ENCODE measurements at places on chromosomes 7 and 10.
A peak's percentile ranks its signal among the peaks of the same experiment; 100 is the strongest.

- no peak for DNase-seq
These were observed 112.7 kb downstream of the REEP3 start for GRCh38 chr10:63633677-63634487.

- DNase-seq: no peak
These were observed 764.3 kb downstream of the TYW1 start for GRCh38 chr7:67760971-67761370.

DNA sequence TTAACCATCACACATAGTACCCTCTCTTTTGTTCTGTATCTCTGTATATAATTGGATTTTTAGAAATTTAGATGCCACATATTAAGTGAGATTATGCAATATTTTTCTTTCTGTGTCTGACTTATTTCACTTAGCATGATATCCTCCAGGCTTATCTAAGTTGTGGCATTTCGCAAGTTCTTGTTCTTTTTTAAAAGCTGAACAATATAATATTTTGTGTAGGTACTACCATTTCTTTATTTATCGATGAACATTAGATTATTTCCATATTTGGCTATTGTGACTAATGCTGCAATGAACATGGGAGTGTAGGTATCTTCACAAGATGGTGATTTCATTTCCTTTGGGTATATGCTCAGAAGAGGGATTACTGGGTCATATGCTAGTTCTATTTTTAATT, 295.0 kb downstream of the SUGCT start:
- DNase-seq: no peak

GRCh38 chr10:69679736-69680135, 49.7 kb downstream of the FAM241B start:
- DNase-seq: no peak

- no peak for DNase-seq
These were observed 48.4 kb upstream of the CUL1 start for GRCh38 chr7:148650232-148650858.

DNA sequence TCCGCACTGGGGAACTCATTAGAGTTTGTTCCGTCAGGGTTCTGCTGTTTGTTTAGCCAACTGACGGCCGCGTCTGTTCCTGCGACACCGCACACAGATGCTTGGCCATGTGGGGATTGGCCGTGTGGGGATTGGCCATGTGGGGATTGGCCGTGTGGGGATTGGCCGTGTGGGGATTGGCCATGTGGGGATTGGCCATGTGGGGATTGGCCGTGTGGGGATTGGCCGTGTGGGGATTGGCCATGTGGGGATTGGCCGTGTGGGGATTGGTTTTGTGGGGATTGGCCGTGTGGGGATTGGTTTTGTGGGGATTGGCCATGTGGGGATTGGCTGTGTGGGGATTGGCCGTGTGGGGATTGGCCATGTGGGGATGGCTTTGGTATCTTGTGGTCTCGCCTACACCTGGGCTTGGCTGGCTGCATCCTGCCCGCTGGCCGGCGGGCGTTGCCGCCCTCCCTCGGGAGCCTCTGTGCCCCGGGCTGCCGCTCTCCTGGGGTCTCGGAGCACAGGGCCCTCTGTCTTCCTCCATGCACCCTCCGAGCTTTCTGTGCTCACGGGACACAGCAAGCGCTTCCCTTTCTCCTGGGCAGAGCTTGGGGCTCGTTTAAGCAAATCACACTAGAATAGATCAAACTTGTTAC, 62.5 kb downstream of the NKX6-2 start:
- no peak for DNase-seq

- no peak for DNase-seq
These were observed 69.8 kb downstream of the DOCK4 start for GRCh38 chr7:112136271-112137008.

- DNase-seq: no peak
These were observed 497.6 kb upstream of the LRRN3 start for GRCh38 chr7:110593355-110593754.

DNA sequence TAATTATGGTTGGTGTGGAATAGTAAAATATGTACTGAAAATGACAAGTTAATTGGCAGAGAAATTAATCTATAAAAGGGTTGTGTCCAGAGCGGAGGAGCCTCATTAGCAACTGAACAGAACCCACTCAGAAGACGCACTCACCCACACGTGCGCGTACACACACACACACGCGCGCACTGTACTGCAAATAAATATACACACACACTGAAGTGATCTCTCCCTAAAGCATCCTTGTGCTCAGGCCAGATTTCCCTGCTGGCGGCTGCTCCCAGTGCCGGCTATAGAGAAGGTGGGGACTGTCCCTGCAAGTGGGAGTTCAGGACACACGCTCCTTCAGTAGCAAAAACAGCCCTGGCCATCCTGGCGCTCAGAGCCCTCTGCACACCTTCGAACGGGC, 85.2 kb downstream of the CHST15 start:
- DNase-seq: no peak

DNA sequence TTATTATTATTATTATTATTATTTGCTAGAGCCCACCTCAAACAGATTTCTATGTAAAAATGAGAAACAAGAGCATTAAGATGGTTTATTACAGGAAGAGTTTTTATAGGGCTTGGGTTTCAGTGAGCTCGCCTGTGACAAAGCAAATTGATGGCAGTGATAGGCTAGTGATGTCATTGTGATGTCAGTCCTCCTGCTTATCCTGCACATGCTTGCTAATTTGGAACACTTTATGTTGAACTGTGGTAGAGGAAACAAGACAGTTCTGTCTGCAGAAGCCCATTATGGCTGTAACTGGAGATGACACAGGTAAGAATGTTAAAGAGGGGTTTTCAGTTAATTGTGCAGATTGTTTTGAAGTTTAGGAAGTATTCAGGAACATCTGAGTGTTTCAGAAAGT, 68.3 kb downstream of the CREM start:
- peak; percentile 16 for DNase-seq

GRCh38 chr7:50145801-50146338, 52.8 kb upstream of the ZPBP start:
- no peak for DNase-seq

DNA sequence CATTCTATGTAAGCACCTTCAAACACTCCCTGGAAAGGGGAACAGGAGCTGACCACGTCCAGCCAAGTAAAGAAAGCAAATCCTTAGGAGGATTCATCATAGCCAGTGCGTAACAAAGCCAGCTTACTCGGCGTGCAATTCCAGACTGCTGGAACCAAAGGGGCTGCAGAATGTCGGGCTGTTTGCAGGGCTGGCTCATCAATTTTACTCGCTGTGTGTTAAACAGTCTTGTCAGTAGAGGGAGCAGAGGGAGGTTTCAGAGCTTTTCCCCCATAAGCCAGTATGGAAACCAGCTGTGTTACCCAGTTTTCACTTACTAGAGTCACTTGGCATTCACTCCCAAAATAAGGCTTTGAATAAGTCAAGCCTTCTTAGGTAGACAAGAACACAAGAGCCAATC, 127.1 kb downstream of the KMT2E start:
- no peak for DNase-seq

DNA sequence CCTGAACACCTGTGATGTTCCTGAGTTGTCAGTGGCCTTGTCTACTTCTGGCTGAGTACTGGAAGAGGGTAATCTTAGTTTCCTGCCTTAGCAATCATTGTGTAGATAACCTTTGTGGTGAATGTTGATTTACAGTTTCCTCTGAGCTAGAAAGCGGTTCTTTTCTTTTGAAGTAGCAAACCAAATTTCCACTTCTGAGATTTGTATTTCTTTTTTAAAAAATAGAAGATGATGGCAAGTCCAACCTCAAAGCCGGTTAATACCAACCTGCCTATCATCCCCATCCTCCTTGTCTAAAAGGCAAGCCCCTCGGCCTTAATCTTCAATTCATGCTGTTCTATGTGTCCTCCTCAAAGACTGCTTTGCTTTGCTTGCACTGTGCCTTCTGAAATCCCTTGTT, 12.5 kb upstream of the PALS2 start:
- DNase-seq: no peak

DNA sequence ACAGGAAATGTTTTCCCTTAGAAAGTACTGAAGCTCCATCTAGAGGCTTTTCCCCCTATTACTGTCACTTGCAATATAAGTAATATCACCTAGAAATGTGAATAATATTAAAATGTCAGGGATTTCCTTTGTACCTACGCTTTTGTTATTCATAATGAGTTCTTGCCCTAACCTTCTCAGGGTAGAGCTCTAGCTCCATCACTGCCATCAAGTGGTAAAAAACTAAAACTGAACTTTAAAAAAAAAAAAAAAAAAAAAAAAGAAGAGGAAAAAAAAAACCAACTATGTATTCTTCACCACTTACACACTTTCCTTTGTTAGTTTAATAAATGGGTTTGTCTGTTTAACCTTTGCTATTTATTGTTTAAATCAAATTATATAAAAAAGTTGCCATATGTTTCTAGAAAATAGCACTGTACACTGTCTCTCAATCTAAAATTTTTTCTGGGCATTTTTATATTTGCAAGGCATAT, 49.9 kb downstream of the DNAJC1 start:
- DNase-seq: no peak

- DNase-seq: no peak
These were observed 99.4 kb downstream of the RNF216 start for GRCh38 chr7:5681979-5682546.

DNA sequence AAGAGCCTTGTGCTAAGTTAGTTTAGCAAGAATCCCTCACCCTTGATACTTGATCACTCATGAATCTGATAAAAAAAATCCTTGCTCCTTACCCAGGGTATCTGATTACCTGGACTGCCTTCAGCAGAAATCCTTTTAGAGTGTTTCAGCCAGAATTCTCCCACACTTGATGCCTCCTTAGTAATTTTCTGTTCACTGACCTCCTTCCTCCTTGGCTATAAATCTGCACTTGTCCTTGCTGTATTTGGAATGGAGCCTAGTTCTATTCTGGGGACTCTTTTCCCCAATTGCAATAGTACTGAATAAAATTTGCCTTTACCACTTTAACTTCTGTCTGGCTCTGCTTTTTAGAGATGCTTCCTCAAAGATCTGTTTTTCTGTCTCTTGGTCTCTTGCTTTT, 84.9 kb downstream of the RPS24 start:
- DNase-seq: no peak

- DNase-seq: no peak
These were observed 313.4 kb downstream of the CXCL12 start for GRCh38 chr10:44071479-44071878.

DNA sequence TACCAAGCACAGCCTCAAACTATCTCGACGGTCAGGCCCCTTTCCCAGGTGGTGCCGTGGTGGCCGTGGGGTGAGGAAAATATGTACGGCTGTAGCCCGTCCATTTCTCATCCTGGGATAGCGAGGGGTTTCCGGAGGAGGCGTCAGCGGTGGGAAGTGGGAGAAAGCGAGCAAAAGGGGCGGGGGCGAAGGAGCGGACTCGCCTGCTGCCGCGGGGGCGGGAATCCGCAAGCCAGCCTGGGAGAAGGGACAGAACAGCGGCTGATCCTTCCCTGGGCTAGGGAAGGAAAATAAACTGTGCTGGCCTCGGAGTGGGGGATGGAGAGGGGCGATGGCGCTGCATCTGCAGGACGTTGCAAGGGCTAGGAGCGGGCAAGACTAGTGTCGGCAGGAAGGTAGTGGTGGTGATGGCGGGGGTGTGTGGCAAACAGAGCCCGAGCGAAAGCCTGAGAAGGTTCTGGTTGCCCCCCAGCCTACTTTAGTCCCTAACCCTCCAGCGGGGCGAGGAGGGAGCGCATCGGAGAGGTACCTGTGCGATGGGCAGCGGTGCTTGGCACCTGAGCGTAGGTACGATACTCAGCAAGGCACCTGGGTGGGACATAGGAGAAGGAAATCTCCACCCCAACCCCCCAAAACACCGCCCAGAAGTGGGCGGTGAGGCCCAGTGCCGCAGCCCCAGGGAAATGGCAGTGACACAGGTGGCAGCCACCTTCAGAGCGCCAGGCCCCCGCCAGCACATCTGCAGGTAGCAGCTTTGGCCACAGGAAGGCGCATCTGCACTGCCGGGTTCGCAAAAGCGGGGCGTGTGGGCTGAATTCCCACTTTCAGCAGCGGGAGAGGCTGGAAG, 49.9 kb upstream of the STEAP1B start:
- DNase-seq: no peak

DNA sequence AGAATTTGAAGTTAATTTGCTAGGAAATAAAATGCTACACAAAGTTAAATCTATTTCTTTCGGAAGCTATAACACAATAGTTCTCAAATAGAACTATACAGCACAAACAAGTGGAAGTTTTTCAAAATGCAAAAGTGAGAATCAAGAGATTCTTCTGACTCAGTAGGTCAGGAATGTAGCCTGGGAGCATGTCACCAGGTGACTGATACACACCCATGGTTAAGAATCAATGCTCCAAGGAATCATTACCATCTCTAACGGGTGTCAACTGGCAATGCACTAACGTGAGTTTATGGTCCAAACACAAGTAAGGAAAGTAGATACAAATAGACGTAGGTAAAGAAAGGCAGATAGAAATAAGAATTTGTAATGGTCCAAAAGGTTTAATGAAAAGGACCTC, 170.5 kb downstream of the SRPK2 start:
- DNase-seq: no peak

- DNase-seq: peak; percentile 94
These were observed at the start of gene ZNF12 for GRCh38 chr7:6706666-6707407. Gene ZNF12 (minus strand): TSS chr7:6706947. CDS start chr7:6705173, 1,774 bp downstream.

DNA sequence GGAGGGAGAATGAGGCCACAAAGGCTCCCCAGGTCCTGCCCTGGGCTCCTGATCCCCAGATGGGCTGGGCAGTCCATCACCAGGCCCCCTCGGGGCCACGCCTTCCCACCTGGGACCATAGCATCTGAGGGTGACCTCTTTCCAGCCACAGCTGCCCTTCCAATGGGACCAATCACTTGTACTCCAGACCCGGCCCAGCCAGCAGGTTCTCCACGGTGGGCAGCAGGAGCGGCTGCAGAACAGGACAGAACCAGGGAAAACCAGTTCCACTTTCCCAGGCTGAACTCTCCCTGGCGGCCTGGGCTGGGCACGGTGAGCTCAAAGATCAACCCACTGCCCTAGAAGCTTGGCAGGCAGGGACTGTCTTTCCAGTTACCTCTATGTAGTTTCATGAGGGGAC, 257.6 kb downstream of the MAD1L1 start:
- DNase-seq: no peak

DNA sequence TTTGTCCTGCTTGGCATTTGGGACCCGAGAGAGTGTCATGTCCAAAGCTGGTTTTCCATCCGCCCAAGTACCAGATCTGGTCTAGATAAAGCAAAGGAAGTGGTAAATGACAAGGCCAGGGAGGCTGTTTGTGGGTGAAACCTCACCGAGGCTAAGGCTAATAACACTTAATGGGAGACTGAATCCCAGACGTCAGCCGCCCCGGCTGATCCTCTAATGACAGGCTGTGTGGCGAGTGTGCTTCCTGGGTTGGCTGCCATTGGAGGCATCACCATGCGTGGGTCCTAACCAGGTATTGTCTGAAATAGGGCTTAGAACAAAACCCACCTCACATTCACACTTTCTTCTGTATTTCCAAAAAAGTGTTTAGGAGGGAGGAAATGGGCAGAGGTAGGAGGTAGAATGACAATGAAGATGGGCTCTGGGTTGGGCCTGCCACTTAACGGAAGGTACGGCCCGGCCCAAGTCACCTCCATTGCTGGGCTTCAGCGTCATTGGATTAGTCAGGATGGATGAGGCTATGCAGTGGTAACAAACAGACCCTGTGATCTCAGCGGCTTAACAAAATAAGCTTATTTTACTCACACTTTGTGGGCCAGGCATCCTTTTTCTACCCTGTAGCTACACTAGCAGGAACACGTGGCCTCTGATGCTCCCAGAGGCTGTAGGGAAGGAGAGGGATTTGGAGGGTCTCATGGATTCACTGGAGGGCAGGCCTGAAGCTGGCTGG, 59.7 kb downstream of the PROSER2 start:
- no peak for DNase-seq

- no peak for DNase-seq
These were observed 185.8 kb downstream of the RELN start for GRCh38 chr7:103803631-103804030.
